ENCODE measurements at places on chromosomes 1 and 21.
A peak's percentile ranks its signal among the peaks of the same experiment; 100 is the strongest.

DNA sequence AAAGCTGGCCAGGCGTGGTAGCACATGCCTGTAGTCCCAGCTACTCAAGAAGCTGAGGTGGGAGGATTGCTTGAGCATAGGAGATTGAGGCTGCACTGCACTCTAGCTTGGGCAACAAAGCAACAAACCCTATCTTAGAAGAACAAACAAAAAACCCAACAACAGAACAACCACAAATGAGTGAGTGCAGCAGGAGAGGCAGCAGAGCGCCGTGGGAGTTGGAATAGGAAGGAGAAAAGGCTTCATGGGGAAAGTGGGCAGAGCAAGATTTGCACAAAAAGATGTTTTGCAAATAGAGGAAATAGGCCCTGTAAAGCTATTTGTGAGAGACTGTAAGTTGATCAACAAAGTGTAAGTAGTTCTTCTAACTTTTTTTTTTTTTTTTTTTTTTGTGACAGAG lies 19.6 kb downstream of the SMAP2 start:
- DNase-seq: no peak
- no peaks in the 10 kb centered on the region for H3K27me3 ChIP-seq
- peak overlapping the region; percentile 3 for H3K4me3 ChIP-seq
- H3K27ac ChIP-seq: peak overlapping the region; percentile 96
- H3K36me3 ChIP-seq: peaks cover 83% of the 10 kb centered on the region
- peaks cover 97% of the 10 kb centered on the region for H3K4me1 ChIP-seq

DNA sequence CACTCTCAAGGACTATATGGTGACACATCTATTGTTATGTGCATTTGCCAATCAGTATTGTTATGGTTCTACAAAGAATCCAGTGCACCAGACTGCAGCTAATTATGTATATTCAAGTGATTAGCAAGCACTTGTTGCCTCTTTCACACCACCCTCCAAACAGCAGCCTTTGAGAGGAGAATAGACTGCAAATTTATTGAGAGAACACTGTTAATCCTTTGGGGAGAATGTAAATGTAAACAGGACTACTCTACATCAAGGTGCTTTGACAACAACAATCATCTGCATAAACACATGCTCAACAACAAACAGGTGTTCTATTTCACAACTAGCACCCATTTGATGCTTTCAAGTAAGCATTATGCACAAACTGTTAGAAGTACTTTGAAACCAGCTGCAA lies 117.4 kb downstream of the AKT3 start:
- no peak overlapping the region for H3K4me3 ChIP-seq
- H3K27me3 ChIP-seq: no peaks in the 10 kb centered on the region
- peaks cover 32% of the 10 kb centered on the region for H3K36me3 ChIP-seq
- no peak for DNase-seq

- DNase-seq: no peak
- H3K27ac ChIP-seq: no peak overlapping the region
- no peak overlapping the region for H3K4me3 ChIP-seq
- H3K27me3 ChIP-seq: no peaks in the 10 kb centered on the region
- H3K36me3 ChIP-seq: peaks cover 5% of the 10 kb centered on the region
- peaks cover 62% of the 10 kb centered on the region for H3K4me1 ChIP-seq
Observed at GRCh38 chr21:45098867-45099266, 24.5 kb downstream of the ADARB1 start.

DNA sequence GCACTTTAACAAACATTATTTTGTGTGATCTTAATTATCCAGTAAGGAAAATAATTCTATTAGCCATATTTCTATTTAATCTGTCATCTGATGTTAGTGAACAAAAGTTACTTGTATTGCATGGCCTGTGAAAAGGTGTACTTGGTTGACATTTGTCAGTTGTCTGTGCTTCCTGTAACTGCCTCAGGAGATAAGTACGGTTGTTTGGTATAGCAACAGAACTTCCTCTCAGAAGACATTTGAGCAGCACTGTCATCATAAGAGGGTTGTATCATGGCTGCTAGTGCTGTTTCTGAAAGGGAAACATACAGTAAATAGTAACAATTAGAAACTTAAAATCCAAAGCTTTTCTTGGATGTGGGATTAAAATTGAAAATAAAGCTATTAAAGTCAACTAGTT lies 3.4 kb downstream of the BLZF1 start:
- peaks cover 37% of the 10 kb centered on the region for H3K36me3 ChIP-seq
- peaks cover 28% of the 10 kb centered on the region for H3K4me1 ChIP-seq
- H3K27me3 ChIP-seq: no peaks in the 10 kb centered on the region
- H3K4me3 ChIP-seq: no peak overlapping the region
- no peak overlapping the region for H3K27ac ChIP-seq
